ENCODE measurements at places on chromosomes 13 and 19.
A peak's percentile ranks its signal among the peaks of the same experiment; 100 is the strongest.

DNA sequence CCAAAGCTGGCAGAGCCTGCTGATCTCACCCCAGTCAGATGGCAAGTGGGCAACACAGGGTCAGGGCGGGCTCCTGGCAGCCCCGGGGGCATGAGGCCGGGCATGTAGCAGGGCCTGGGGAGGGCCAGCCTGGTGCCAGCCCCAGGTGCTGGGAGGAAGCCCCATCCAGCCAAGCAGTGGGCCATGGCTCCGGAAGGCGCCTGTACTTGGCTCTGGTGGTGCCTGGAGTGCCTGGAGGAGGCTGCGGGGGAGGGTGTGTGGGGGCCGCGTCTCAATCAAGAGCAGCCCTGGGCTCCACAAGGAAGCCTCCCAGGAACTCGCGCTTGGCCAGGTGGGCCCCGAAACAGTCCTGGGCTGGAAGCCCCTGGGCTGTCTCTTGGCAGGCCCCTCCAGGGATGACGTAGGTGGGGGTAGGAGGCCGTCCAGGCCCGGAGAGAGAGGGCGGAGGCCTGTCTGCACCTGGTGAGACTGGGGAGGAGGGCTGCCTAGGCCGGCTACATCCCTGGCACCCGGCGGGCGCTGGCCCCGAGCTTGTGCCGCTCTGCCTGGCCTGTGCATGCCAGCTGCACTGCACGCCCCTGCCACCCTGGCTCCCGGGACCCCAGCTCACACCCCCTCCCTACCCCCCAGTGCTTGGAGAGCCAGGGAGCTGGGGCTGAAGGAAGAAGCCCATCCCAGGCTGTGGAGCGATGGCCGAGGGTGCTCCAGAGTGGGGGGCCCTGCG lies 45.9 kb downstream of the COMP start:
- DNase-seq, result no peak

DNA sequence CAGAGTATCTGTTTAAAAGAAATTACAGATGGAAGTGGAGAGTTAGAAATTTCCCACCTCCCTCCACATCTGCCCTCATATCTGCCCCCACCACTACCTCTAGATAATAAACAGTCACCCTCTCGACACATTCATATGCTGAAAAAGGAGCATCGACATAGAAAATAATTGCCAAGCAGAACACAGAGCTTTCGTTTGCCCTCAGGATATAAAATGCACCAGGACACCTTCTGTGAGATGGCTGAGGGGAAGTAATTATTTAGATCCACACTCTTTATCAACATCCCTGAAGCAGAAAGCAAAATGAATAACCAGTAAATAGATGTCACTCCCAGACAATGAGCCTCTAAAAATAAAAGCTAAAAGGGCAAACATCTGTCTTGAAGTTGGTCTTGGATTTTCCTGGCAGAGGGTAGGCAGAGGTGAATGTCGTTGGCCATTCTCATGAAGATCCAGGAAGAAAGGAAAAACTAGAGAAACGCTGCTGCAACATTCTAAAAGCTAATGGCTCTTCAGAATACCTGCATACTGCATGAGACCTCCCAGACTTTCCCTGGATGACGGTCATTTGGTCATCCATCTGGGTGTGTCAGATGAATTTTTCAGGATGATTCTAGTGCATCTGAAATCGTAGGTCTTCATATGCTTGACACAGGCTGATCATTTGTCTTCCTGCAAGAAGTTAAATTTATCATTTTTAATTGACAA lies 527.5 kb downstream of the RFC3 start:
- no peak for DNase-seq

DNA sequence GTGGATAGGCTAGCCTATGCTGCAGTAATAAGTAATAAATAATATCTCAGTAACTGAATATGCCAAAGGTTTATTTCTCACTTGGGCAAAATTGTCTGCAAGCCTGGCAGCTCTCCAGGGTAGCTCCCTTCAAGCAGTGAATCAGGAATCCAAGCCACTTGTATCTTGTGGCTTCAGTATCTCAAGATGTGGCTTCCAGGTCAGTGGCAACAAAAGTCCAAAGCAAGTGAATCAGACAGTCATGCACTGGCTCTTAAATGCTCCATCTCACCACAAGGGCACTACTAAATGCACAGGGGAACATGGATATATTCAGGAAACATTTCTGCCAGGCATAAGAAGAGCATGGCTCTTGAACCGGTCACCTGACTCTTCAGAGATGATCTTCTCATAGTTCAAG lies 126.3 kb downstream of the KCTD12 start:
- DNase-seq, result no peak

DNA sequence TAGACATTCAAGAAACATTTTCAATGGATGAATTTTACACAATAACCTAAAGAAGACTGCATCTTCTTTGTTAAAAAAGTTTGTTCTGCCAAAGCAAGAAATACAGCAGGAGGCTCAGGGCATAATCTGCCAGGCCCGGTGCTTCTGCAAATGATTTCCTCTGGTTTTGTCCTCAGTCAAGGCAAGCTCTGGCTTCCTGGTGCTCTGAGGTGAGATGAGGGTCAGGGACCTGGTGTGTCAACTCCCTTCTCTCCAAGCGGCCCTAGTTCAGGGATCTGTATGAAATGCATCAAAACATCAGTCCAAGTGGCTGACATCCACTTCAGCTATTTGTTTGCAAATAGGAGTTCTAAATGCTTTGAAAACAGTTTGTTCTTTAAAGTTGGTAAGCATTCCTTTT lies 31.6 kb downstream of the LACC1 start:
- no peak for DNase-seq

DNA sequence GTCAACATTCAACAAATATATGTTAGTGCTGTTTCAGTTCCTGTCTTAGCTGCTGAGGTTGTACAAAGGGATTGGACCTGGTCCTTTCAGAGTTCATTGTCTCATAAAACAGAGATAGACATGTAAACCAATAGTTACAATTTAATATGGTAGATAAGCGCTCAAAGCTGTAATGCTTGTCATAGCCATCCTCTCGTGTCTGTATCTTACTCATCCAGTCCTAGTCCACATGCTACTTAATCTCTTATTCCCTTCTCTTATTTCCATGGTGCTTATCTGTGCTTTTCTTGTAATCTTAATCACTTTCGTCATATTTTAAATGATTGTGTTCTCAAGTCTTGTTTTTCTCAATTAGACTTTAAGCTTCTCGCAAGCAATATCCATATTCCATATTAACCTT lies 185.2 kb upstream of the OBI1 start:
- no peak for DNase-seq

- peak; percentile 34 for DNase-seq
Measured at GRCh38 chr19:37987356-37988332, 80.6 kb downstream of the SIPA1L3 start.

DNA sequence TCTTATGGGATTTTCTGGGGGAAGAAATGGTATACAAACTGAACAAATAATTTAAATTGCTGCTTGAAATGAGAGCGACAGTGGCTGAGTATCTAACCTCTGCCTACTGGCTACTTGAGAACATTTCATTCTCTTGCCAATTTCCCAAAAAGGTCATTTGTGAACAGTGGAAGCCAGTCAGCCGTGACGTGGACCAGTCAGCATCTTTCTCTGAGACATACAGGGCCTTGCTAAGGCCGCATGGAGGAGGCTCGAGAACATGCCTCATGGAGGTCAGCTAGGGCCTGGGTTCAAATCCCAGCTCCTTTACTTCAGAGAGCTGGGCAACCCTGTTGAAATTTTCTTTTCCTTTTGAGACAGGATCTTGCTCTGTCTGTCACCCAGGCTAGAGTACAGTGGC lies 20.3 kb downstream of the ZC3H4 start:
- DNase-seq, result no peak

DNA sequence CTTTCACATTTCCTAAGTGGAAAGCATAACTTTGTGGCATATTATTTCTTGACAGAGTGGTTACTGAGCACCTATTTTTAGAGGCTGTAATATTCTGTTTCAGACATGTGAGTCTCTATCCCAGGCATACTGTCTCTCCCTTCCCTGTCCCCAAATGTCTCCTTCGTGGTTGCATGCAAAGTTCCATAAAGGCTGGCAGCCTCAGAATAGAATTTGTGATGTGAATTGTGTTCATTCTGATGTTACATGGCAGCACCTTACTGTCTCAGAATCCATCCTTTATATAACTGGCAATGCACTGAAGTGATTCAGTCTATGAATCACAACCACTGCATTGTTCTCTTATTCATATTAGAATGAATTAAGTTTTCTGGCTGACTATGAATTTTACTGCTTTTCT lies 89.0 kb upstream of the SLC7A1 start:
- DNase-seq, result no peak

GRCh38 chr13:112479389-112479788 lies 103.2 kb downstream of the SPACA7 start:
- no peak for DNase-seq

DNA sequence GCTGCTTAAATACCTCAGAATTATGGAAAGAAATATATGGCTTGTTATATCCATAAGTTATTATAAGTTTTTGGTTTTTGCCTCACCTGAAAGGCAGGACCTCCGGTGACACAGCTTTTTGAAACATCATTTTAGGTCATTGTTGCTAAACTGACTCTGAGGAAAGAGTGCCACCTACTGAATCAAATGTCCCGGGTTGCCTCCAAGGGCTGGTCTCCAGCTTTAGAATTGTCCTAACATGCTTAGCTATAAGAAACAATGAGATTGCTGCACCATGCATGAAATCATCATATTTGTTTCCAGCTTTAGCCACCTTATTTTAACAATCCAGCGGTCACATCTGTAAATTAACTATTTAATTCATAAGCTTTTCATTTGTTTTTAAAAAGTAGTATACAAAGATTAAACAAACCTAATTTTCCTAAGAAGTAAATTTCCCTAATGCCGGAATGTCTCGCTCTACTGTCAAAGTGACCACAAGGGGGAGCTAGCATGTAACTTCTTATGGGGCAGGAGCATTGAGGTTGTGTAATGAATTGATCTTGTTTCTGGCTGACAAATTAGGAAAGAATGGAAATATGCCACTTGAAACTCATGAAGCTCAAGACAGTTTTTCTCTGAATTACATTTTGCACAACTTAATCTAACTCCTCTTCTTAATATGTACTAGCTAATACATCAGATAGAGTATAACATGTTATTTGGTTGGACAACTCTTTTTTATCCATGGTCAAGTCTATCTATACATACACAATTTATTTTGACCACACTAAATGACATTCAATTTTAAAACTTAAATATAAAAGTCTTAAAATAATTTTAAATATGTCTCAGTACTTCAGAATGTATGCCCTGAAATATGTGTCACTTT lies 6.7 kb upstream of the PCDH17 start:
- DNase-seq, result peak; percentile 63

GRCh38 chr13:40031031-40031430 lies 375.6 kb downstream of the COG6 start:
- DNase-seq, result no peak

- DNase-seq, result peak; percentile 8
Measured at GRCh38 chr13:49908637-49909036, 27.5 kb downstream of the SPRYD7 start.

DNA sequence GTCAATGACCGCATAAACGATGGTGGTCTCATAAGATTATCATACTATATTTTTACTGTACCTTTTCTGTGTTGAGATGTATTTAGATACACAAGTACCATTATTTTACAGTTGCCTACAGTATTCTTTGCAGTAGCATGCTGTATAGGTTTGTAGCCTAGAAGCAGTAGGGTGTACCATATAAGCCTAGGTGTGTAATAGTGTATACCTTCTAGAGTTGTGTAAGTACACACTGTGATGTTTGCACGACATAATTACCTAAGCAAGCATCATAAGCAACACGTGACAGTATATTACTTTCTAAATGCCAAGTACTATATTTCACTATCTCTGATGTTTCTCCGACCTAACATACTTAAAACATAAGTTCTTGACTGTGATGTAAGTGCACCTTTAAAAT lies 2.7 kb downstream of the LPAR6 start:
- DNase-seq, result no peak

DNA sequence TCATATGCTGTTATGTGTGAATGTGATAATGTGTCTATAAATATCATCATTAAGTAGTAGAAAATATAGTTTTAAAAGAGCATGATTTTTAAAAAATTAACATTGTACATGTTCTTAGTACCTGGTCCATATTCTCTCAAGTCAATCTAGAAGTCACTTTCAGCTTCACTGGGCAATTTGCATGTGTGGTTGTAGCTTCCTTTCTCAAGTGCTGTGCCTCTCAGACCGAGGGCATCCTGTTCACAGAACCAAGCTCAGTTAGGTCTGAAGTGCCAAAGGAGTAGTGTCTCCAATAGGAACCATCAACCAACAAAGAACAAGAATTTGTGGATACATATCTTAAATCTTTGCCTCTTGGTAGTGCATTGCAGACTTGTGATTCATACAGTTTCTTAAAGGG lies 541.8 kb upstream of the SLC10A2 start:
- DNase-seq, result no peak

GRCh38 chr13:113184568-113185440 lies 23.7 kb downstream of the PCID2 start:
- no peak for DNase-seq

DNA sequence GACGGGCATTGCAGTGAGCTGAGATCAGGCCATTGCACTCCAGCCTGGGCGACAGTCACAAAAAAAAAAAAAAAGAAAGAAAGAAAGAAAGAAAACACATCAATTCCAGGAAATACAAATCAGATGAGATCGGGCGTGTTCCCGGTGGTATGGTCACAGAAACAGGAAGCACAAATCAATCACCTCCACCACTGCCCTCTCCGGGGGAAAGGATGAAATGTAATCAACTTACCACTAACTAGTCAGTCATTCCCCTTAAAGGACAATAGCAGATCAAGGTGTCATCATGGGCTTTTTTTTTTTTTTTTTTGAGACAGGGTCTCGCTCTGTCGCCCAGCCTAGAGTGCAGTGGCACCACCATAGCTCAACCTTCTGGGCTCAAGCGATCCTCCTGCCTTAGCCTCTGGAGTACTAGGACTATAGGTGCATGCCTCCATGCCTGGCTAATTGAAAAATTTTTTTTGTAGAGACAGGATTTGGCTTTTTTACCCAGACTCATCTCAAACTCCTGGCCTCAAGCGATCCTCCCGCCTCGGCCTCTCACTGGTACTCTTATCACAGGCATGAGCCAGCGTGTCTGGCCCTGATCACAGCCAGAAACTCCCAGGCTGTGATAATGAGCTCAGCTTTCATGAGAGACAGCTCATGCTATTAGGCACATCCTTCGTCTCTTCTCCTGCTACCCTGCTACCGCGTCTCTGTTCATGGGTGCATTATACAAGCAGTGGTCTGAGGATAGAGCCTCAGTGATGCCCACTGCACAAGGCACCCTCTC lies 6.8 kb upstream of the DPRX start:
- DNase-seq, result no peak

DNA sequence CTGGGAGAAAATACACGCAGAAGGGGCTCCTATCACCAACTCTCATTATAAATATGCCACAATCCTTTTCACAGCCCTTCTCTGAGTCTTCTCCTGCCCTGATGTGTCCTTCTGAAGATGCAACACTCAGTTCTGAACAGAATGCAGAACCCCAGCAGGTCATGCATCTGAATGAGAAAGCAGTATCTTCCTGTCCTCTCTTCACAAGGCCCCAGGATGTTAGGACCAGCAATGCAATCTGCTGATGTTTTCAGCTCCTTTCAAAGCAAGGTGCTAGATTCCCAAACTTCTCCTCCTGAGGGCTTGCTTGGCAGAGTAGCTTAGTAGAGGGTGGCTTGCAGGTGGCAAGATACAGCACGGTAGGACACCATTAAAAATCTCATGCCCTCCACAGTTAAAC lies 22.3 kb upstream of the DOCK9 start:
- DNase-seq, result no peak
